ENCODE measurements at places on chromosomes 7 and 10.

GRCh38 chr7:29115130-29115687, 31.1 kb downstream of the CPVL start:
- no peak for DNase-seq

DNA sequence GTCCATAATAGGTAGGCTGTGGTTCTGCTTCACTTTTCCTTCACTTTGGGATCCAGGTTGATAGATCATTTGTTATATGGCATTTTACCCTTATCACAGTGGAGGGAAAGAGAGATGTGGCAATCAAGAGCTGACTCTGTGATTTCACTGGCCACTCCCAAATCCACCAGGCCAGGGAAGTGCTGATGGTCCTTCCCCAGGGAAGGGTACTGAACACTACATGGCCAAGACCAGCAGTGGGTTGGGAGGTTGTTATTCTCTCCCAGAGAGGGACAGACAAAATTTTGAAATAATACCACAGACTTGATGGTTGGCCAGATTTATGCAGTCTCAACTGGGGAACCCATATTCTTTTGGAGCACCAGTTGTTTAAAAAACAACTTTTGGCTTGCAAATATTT, 102.5 kb downstream of the SND1 start:
- no peak for DNase-seq

DNA sequence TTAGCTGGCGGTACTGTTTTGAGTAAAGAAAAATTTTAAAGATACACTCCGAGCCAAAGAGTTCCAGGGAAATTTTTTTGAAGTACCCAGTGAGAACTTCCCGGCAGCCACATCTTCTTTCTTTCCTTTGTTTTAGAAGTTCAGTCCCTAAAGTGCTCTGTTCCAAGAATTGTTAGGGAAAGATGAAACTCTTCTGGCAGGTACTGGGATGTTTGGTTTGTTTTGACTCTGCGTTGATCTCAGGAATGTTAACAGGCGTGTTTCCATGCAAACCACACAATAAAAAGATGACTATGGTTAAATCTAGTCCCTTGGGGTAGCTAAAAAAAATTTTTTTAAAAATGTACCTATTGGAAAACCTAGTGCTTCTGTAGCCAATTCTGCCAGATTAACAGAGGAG, 224.7 kb upstream of the PHYHIPL start:
- DNase-seq, result no peak

GRCh38 chr10:78997635-78998618, 70.8 kb upstream of the ZMIZ1 start:
- no peak for DNase-seq

GRCh38 chr10:4851176-4851575, 25.2 kb downstream of the AKR1E2 start:
- DNase-seq, result no peak

GRCh38 chr10:55867848-55868247, 493.2 kb downstream of the ZWINT start:
- DNase-seq, result no peak

DNA sequence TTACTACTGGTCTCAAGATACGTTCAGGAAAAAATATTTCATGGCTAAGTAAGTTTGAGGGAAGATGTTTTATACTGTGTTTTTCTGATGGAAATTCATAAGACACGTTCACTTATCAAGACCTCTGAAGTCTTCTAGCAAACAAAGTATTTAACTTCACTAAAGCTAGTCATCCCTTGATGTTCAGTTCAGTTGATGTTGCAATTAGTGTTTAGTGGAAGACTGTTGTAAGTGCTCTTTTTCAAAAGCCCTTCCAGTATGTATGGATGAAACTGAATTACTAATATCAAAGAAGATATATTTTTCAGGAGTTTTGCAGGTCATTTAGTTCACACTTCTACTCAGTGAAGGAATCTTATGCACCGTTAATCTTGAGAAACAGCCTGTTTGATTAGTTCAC, 25.1 kb downstream of the CUL1 start:
- DNase-seq, result no peak

- DNase-seq, result peak; percentile 61
These were observed 2.3 kb downstream of the IGF2BP3 start for GRCh38 chr7:23467806-23468525.

- no peak for DNase-seq
These were observed 120.7 kb downstream of the PIP4K2A start for GRCh38 chr10:22593636-22594198.

DNA sequence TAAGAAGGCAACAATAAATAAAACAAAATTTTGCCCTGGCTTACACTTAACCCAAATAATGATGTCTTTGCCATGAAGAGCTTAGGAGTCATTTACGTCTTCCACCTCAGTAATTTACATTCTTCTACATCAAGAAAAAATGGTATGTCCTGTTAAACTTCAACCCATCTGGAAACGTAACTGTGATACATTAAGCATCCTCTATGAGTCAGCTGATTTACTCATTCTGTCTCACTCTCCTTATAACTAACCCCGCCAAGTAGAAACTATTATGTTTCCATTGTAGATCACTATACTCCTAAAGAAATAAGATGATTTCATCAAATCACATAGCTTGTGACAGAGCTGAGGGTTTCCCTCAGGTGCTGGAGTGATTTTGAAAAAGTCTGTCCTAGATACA, 330.7 kb downstream of the CDC14C start:
- no peak for DNase-seq

GRCh38 chr10:103416436-103417147, 20.2 kb downstream of the PDCD11 start:
- peak; percentile 78 for DNase-seq

GRCh38 chr10:123782549-123782948, 109.1 kb downstream of the CPXM2 start:
- no peak for DNase-seq

- DNase-seq, result no peak
These were observed 425.3 kb upstream of the ANKRD30A start for GRCh38 chr10:36700123-36700522.

DNA sequence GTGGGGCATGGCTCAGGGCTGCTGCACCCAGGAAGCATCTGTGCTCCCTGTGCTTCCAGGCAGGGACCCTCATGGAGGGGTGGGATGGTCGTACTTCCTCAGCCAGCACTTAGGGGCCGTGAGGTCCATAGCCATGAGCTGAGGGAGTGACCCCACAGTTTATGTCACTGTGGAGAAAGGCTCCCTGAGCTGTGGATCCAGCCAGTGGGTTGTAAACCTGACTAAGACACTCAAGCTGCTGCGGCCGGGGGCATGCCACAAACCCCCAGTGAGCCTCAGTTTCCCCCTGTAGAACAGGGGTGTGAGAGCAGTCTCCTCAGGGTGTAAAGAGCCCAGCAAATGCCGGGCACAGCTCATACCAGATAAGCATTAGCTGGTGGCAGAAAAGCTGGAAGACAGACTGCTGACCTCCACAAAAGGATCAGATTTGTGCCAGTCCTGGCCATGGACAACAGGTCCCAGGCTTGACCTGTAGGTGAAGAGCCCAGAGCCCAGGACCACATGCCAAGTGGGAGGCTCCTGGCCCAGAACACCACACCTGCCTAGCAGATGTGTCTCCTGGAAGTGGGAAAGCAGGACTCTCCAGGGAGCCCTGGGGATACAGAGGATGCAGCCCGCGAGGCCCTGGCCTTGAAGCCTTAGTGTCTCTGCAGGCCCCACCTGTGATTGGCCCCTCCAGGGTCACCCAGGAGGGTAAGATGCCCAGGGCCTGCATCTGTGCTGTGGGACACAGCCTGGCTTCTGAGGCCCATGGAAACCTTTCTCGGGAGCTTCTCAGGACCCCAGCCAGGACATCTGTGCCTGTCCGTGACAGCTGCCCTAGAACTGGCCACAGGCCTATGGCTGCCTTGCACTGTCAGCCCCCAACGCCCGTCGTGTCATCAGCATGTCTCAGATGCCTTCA, 78.1 kb upstream of the RET start:
- DNase-seq, result no peak

All from activated CD8-positive, alpha-beta T cell treated with anti-CD3 and anti-CD28 coated beads for 36 hours (primary cell).